ENCODE measurements at places on chromosomes 16 and 17.

GRCh38 chr17:62657690-62658089 lies 30.2 kb downstream of the MRC2 start:
- no peak for DNase-seq

DNA sequence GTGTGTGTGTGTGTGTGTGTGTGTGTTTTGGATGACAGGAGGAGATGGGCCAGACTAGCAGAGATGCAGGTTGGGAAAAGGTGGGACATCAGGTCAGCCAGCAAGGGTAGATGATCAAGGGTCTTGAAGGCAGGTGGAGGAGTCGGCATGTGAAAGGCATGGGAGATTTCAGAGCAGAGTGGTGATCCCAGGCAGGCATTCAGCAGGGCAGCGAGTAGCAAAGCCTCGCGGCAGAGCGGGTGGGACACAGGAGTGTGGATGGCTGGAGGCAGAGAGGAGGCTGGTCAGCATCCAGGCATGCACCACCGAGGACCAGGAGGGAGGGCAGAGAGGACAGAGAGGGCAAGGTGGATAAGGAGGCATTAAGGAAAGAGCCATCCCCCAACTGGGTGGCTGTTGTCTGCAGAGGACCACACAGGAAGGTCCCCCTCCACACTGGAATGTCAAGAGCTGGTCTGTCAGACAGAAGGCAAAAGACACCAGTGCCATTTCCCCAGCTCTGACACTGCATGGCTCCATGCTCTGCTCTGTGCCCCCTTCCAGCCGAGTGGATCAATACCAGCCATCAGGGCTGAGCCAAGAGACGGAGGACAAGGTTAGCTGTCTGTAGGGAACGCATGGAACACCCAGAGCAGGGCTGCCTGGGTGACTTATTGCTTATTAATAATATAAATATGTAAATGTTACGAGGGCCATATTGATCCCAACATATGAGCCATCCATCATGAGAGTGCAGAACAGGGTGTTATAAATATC lies 74.8 kb upstream of the RPL38 start:
- DNase-seq = no peak

- DNase-seq = peak; percentile 69
Observed at GRCh38 chr17:79391376-79392233, 219.2 kb downstream of the RBFOX3 start.

- DNase-seq = no peak
Observed at GRCh38 chr16:68378436-68379415, 67.9 kb downstream of the PRMT7 start.

GRCh38 chr17:49588726-49589576 lies 13.3 kb downstream of the NXPH3 start:
- no peak for DNase-seq

DNA sequence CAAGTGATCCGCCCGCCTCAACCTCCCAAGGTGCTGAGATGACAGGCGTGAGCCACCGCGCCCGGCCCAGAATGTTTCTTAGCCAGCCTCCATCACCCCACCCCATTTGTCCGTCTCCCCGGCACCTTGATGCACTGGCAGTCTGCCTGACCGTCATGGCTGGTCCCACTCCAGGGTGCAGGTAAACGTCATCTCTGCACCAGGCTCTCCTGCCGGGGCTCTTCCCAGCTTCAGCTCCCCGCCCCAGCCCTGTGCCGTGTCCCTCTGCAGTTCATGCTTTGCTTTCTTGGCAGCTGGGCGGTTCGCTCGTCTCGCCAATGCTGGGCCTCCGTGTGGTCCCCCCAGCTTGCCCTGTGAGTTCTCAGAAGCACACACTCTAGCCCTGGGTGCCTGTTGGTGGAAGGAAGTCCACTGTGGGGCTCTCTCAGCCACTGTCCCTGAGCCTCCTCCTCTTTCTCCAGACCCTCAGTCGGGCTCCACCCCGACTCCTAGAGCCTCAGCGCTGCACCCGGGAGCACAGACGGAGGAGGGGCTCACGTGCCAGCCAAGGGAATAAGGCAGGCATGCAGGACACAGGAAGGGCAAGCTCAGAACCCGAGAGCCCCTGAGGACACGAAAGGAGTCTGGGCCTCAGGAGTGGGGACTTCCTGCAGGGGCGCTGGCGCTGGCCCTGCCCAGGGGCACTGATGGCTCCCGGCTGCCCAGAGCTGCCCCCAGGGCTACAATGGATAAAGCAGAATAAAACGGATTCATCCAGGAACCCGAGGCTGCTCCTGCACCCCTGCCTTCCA lies 12.0 kb downstream of the HS3ST6 start:
- DNase-seq = no peak

- no peak for DNase-seq
Observed at GRCh38 chr16:6165330-6165979, 1067.9 kb upstream of the EEF2KMT start.

Measured in mucosa of gallbladder (tissue), 1 donor.